Stimulated activated CD4-positive, alpha-beta T cell treated with anti-CD3 and anti-CD28 coated beads, Interleukin-15, amount 100 ng/mL, for 24 hours (primary cell): ENCODE measurements at places on chromosomes 6 and 20.

DNA sequence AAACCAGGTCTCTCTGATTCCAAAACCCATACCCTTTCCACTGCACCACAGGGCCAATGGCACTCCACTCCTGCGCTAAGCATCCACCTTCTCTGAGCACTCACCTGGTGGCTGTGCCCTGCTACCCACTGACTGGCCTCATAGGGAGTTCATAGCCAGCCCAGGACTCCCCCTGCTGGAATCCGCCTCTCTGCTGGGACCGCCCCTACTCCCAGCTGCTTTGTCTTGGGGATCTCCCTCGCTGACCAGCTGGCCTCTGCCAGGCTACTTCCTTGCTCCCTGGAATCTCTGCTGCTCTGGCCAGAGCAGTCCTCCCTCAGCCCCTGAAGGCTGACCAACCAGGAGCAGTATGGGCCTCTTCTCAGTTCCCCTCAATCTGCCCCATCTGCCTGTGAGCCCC lies 129.7 kb downstream of the FAXC start:
- DNase-seq: no peak

- no peak for DNase-seq
Measured at GRCh38 chr6:44680202-44680720, 292.8 kb downstream of the CDC5L start.

DNA sequence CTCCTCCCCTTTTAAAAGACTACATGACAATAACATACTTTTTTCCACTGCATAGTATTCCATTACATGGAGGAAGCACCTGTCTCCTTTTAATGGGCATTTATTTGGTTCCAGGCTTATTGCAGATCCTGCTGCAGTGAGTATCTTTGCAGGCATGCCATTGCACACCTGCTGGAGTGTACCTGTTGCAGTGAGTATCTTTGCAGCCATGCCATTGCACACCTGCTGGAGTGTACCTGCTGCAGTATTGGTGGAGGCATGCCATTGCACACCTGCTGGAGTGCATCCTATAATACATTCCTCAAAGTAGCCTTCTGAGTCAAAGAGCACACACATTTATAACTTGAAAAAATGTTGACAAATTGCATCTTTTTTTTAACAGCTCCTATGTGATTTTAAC lies 1.6 kb downstream of the BFSP1 start:
- DNase-seq: no peak

- DNase-seq: no peak
Measured at GRCh38 chr6:168719901-168720300, 278.9 kb downstream of the SMOC2 start.

DNA sequence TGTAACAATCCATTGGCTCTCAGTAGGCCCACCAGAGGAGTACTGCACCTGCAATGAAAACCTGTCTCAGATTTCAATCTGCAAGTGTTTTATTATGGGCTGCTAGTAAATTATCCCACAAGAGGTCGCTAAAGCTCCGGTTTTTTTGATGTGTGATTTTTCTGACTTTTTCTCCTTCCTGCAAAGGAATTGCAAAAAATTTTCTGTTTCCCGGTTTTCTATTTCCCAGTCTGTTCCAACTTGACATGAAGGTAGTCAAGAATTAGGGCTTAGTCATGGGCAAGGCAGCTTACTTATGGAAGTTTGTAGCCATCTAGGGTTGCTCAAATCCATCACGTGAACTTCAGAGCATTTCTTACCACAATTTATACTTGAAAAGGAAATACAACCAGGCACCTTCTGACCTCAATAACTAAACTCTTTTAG lies 38.5 kb upstream of the AHI1 start:
- DNase-seq: peak; percentile 10

DNA sequence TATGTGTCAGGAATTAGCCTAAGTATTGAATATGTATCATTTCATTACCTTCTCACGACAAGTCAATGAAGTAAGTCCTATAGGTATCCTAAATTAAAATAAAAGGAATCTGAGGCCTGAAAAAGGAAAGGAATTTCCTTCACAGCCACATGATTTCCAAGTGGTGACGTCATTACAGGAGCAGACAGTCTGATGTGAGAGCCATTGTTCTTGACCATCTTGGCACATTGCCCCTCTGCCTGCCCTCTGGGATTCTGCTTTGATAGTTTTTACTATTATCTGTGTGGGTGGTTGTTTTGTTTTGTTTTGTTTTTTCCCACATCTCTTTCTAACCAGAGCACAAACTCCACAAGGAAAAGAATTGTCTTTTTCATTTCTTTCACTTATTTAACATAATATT lies 219.8 kb upstream of the UFL1 start:
- no peak for DNase-seq

- DNase-seq: no peak
Measured at GRCh38 chr6:25309886-25310285, 30.7 kb downstream of the CARMIL1 start.

- no peak for DNase-seq
Measured at GRCh38 chr6:84768442-84769174, 4.2 kb upstream of the TBX18 start.

GRCh38 chr6:88609983-88610382 lies 353.4 kb downstream of the RNGTT start:
- DNase-seq: no peak

DNA sequence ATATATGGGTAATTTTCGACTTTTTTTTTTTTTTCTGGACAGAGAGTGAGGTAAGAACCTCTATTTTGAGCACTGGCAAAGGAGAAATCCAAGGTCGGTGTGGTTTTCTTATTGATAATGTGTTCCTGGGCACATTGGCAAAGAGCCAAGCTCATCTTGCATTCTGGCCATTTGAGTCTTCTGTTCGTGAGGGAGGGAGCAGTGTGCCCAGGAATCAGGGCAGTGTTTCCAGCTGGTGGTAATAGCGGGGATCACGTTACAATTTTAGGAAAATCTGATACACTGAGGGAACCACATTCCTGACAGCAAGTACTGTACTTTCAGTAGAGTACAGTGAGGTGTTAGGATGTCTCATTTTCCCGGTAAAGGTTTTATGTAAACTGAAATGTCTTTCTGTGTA lies 442.3 kb upstream of the MAP3K7 start:
- no peak for DNase-seq

- DNase-seq: no peak
Measured at GRCh38 chr6:155259204-155259603, 4.6 kb upstream of the CLDN20 start.

DNA sequence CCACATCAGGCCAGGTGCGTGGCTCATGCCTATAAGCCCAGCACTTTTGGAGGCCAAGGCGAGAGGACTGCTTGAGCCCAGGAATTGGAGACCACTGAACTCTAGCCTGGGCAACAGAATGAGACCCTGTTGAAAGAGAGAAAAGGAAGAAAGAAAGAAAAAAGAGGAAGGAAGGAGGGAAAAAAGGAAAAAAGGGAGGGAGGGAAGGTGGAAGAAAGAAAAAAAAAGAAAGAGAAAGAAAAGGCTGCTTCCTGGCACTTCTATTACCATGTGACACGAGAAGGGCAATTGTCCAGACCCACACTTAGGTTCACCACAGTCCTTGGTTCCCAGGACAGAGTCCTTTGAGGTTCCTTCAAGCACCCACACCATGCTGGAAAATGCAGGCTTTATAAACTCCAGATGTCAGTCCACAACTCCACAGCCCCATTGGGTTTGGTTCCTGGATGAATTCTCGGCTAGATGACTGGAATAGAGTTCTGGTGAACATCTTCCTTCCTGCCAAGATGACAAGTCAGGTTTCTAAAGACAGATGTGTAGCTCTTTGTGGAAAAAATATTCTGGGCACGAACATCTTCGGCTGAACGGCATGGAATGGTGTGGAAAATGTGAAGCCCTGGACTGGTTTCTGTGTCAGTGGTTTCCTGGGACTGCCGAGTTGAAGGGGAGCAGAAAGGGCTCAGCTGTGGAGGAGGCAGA lies 32.5 kb downstream of the NT5E start:
- DNase-seq: no peak
